Cardiac fibroblast (primary cell): ENCODE measurements at places on chromosomes 16 and 17.
A peak's percentile ranks its signal among the peaks of the same experiment; 100 is the strongest.

DNA sequence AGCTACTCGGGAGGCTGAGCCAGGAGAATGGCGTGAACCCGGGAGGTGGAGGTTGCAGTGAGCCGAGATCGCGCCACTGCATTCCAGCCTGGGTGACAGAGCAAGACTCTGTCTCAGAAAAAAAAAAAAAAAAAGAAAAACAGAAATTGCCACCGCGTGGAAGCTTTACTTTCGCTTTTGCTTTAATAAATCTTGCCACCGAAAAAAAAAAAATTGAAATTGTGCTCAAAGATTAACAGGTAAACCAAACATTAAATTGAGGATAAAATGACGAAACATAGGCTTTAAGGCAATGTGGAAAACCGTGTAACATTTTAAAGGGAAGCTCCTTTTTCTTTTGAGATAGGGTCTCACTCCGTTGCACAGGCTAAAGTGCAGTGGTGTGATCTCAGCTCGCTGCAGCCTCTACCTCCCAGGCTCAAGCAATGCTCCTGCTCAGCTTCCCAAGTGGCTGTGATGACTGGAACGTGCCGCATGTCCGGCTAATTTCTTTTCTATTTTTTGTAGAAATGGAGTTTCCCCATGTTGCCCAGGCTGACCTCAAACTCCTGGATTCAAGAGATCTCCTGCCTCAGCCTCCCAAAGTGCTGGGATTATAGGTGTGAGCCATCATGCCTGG lies 40.1 kb downstream of the ZNF276 start:
- DNase-seq: no peak

GRCh38 chr17:4083187-4083586 lies 59.6 kb downstream of the ZZEF1 start:
- no peak for DNase-seq

GRCh38 chr17:351875-352420 lies 659 bp downstream of the RPH3AL start:
- no peak for DNase-seq

- no peak for DNase-seq
These were observed 10.7 kb downstream of the WIPI1 start for GRCh38 chr17:68446626-68447041.

GRCh38 chr16:28182183-28182582 lies 29.6 kb downstream of the XPO6 start:
- peak; percentile 29 for DNase-seq

GRCh38 chr17:51461578-51462004 lies 201.2 kb downstream of the UTP18 start:
- peak; percentile 60 for DNase-seq

- DNase-seq: peak; percentile 59
These were observed 270.1 kb upstream of the TBX2 start for GRCh38 chr17:61129267-61130254.

- no peak for DNase-seq
These were observed 57.9 kb downstream of the RTN4RL1 start for GRCh38 chr17:1967213-1967612.

- DNase-seq: no peak
These were observed 1.4 kb downstream of the MMD start for GRCh38 chr17:55420067-55420775.

- DNase-seq: peak; percentile 55
These were observed 36.4 kb downstream of the AKAP1 start for GRCh38 chr17:57121308-57122042.

- no peak for DNase-seq
These were observed 310.7 kb upstream of the CCL2 start for GRCh38 chr17:33944412-33944811.

- DNase-seq: no peak
These were observed 2.1 kb downstream of the SCARF1 start for GRCh38 chr17:1643293-1643998.
